ENCODE measurements at places on chromosomes 3 and 15.

- no peak for DNase-seq
Measured at GRCh38 chr3:196842567-196843434, 24.9 kb upstream of the SENP5 start.

- peak; percentile 57 for DNase-seq
Measured at GRCh38 chr15:57323806-57324589, 52.3 kb upstream of the CGNL1 start.

DNA sequence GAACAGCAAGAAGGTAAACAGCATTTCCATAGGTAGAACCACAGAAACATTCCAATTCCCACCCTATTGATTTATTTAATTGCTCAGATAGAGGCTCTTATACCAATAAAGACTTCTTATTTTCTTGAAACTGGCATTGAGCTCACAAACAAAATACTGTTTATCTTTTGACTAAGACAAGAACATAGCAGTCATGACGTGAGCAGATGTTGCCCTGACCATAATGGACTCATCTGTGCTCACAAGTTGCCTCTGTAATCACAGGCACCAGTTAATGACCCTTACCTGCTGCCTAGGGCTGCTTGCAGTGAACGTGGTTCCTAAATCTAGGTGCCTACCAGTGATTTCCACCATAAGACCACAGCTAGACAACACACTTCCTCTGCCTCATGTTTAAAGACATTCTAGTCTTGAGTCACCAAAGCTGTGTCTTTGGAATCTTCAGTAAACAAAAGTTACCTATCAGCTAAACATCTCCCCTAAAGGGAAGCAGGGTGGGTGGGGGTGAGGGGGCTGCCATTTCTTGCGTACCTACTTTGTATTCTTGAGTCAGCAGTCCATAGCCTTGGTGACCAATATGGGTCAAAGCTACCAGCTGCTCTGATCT is 2.1 kb downstream of the FYCO1 start:
- DNase-seq = no peak

DNA sequence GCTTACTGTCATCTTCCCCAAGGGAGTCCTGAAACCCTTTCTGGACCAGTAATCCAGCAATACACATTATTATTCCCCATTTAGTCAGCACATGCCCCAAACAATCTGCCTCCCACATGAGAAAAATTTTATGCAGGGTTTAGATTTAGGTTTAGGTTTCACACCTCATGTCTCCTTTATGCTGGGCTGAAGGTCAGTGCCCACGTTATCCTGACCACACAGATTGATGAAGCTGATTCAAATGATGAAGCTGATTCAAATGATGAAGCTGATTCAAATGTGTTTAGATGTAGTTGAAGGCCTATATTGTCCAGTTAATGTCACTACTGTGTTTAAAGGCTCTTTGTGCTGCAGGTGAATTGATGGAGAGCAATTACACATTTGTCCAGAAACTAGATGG is 18.1 kb upstream of the ZBED2 start:
- DNase-seq = no peak
